ENCODE measurements at places on chromosomes 12 and 14.

GRCh38 chr12:132169376-132169775 is 25.1 kb downstream of the NOC4L start:
- no peak for DNase-seq

GRCh38 chr12:67469666-67470065 is 178.9 kb upstream of the DYRK2 start:
- peak; percentile 43 for DNase-seq

DNA sequence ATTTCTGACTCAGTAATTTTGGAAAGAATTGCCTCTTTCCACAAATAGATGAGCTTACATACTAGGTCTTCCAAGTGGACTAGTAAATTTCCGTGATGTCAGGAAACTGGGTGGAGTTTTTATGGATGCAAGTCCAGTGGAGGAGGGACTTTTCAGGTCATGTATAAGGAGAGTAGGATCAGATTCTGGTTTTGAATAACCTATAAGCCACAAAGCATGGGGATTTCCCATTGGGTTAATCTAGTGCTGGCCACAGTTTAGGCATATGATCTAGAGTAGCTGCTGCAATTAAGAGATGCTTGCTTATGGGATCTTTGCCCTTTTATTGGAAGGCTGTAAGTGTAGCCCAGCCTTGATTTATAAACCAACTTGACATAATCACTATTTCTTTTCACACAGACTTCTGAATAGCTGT is 33.8 kb downstream of the STK38L start:
- peak; percentile 84 for DNase-seq

GRCh38 chr14:65002586-65003210 is 16.0 kb downstream of the FNTB start:
- DNase-seq: no peak

- no peak for DNase-seq
Measured at GRCh38 chr14:80354860-80355581, 143.7 kb upstream of the DIO2 start.

- DNase-seq: peak; percentile 87
Measured at GRCh38 chr12:57896434-57897201, 44.7 kb upstream of the ATP23 start.

DNA sequence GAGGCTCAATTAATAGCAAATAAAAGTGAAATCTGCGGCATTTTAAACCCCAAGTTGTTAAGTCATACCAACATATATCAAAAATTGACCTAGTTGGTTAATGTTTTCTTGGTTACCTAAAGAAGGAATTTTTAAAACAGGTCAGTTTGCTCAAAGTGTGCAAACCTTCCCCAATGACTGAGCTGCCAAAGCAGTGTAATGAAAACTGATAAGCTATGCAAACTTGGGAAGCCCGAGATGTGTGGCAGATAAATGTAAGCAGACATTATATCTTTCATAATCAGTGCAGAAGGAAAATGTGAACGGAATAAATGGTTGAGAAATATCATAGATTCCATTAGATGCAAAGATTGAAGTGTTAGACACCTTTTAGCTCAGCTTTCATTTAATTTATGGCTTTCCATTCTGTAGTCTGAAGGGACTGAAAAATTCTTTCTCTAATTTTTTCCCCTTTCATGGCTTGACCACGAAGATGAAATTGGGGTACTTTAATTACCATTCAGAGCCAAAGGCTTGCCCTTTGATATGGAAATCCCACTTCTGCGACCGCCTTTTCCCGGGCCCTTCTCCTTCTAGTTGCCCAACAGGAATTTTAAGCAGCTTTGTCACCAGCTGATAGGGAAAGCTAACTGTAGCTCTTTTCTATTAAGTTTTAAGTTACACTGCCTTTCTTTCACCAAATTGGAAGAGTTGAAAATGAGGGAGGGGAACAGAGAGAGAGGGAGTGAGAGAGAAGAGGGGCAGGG is 306.6 kb upstream of the SOX5 start:
- no peak for DNase-seq

Measured in muscle of leg (tissue), 16 donors.